IMR-90 (cell line): ENCODE measurements at places on chromosomes 13 and 19. TPM values are rescaled to one million over a fixed set of nuclear protein-coding genes. Genes with fewer than 3 reads are reported as not detected.

BAX gene
- 23.3 and 26.1 TPM in 2 replicates for total RNA-seq

FAAP24 gene
- total RNA-seq, result 2.2 TPM in 2 replicates

LGI4 gene
- total RNA-seq, result not detected in 2 replicates

ZIC2 gene
- not detected in 2 replicates for total RNA-seq

PSG3 gene
- not detected in 2 replicates for total RNA-seq

KLK14 gene
- total RNA-seq, result not detected in 2 replicates

TLE6 gene
- total RNA-seq, result under 0.01 and 0.28 TPM in 2 replicates

LYPD5 gene
- under 0.01 and 0.36 TPM in 2 replicates for total RNA-seq

MAB21L1 gene
- 0.72 and 0.83 TPM in 2 replicates for total RNA-seq

MEIS3 gene
- 28.3 and 32.4 TPM in 2 replicates for total RNA-seq

DACH1 gene
- total RNA-seq, result not detected in 2 replicates

CYP2A7 gene
- total RNA-seq, result not detected in 2 replicates

EXOC3L2 gene
- total RNA-seq, result not detected in 2 replicates

APLP1 gene
- total RNA-seq, result 4.7 and 6.7 TPM in 2 replicates

CYP4F11 gene
- not detected in 2 replicates for total RNA-seq

MEDAG gene
- 0.28 and 0.36 TPM in 2 replicates for total RNA-seq

SCN1B gene
- total RNA-seq, result 2.0 and 2.2 TPM in 2 replicates

ZNF420 gene
- 11.7 and 14.2 TPM in 2 replicates for total RNA-seq

OR4F17 gene
- total RNA-seq, result not detected in 2 replicates

PRRG2 gene
- under 0.01 and 0.54 TPM in 2 replicates for total RNA-seq

ZNF723 gene
- total RNA-seq, result not detected in 2 replicates

B3GNT8 gene
- under 0.01 and 0.36 TPM in 2 replicates for total RNA-seq

PSMD8 gene
- 502 and 644 TPM in 2 replicates for total RNA-seq

JUND gene
- 14.2 and 22.8 TPM in 2 replicates for total RNA-seq

PSG11 gene
- total RNA-seq, result 0.18 and 0.28 TPM in 2 replicates

KCNN4 gene
- total RNA-seq, result 0.54 and 0.83 TPM in 2 replicates

LCP1 gene
- not detected in 2 replicates for total RNA-seq

PSG2 gene
- 0.18 and 0.28 TPM in 2 replicates for total RNA-seq

IFNL1 gene
- total RNA-seq, result not detected in 2 replicates

CEACAM8 gene
- total RNA-seq, result not detected in 2 replicates

TMEM255B gene
- 0.36 and 0.83 TPM in 2 replicates for total RNA-seq

ACP5 gene
- total RNA-seq, result 0.28 and 0.54 TPM in 2 replicates

POGLUT2 gene
- total RNA-seq, result 10.6 and 15.0 TPM in 2 replicates

COL4A1 gene
- 230 and 263 TPM in 2 replicates for total RNA-seq

ACER1 gene
- total RNA-seq, result not detected in 2 replicates

ETHE1 gene
- total RNA-seq, result 141 and 161 TPM in 2 replicates
